ENCODE measurements at places on chromosomes 4 and X.
A peak's percentile ranks its signal among the peaks of the same experiment; 100 is the strongest.

- no peak for DNase-seq
Observed at GRCh38 chrX:24696294-24696693, 2.6 kb downstream of the POLA1 start.

DNA sequence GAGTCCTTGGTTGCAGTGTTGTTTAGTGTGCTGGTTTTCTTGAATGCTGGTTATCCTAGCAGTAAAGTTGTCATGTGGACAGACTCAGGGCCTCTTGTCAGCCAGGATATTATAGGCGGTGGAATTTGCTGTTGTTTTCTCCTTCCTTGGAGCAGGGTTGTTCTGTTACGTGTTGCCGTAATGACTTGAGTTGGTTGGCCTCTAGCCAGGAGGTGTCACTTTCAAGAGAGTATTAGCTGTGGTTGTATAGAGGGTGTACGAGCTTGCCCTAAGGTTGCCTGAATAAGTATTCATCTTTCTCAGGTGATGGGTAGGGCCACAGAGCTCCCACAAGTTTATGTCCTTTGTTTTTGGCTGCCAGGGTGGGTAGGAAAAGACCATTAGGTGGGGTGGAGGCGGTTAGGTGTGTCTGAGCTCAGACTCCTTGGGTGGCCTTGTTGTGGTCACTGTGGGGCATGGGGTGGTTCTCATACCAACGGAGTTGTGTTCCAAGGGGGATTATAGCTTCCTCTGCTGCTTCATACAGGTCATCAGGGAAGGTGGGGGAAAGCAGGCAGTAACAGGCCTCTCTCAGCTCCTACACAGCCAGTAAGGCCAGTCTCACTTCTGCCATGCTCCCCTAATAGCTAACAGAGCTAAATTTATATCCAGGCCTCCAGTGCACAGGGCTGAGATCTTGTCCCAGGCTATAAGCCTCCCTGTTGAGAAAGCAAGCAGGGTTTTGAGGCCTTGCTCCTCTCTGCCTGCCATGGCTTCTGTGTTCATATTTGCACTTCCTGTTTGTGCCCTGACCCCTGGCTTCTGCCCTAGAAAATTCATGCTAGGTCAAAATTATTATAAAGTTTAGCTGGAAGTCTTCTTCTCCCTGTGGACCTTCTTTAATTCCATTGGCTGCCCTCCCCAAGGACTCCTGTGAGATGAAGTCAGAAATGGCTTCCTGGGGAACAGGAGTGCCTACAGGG, 594.7 kb downstream of the RAPGEF2 start:
- no peak for DNase-seq

GRCh38 chr4:145785391-145786008, 105.6 kb downstream of the C4orf51 start:
- DNase-seq = no peak

DNA sequence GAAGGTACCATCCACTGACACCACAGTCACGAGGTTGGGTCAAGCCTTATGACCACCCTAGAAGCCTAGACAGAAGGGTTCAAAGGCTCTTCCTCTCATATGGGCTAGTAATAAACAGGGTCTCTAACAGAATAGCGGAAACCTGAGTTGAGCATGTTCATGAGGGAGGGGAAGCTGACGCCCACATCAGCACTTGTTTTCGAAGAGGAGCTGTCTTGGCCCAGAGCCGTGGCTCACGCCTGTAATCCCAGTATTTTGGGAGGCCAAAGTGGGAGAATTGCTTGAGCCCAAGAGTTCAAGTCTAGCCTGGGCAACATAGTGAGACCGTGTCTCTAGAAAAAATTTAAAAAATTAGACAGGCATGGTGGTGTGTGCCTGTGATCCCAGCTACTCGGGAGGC, 21.5 kb upstream of the TMSB4X start:
- DNase-seq = no peak

DNA sequence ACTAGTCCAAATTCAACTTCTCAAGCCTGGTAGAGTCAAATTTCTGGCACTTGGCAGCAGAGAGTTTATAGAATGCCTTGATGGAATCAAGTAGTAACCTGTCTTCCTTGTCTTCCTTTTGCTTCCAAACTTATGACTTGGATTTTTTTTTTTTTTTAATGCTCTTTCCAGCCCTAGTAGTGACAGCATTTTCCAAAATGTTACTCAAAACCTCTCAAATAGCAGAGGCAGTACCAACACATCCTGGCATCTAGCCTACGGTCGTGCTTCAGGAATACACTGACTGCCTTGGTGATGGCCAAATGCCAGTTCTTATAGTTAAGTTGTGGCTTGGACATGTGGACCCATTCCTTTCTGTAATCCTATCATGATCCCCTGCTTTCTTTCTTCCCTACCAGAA, 46.0 kb downstream of the GALNT7 start:
- DNase-seq = peak; percentile 14

GRCh38 chr4:74328501-74328900, 20.2 kb downstream of the EPGN start:
- DNase-seq = no peak

- DNase-seq = no peak
Observed at GRCh38 chr4:71147261-71147660, 153.8 kb downstream of the DCK start.

- DNase-seq = no peak
Observed at GRCh38 chr4:9832640-9833039, 51.2 kb downstream of the DRD5 start.

DNA sequence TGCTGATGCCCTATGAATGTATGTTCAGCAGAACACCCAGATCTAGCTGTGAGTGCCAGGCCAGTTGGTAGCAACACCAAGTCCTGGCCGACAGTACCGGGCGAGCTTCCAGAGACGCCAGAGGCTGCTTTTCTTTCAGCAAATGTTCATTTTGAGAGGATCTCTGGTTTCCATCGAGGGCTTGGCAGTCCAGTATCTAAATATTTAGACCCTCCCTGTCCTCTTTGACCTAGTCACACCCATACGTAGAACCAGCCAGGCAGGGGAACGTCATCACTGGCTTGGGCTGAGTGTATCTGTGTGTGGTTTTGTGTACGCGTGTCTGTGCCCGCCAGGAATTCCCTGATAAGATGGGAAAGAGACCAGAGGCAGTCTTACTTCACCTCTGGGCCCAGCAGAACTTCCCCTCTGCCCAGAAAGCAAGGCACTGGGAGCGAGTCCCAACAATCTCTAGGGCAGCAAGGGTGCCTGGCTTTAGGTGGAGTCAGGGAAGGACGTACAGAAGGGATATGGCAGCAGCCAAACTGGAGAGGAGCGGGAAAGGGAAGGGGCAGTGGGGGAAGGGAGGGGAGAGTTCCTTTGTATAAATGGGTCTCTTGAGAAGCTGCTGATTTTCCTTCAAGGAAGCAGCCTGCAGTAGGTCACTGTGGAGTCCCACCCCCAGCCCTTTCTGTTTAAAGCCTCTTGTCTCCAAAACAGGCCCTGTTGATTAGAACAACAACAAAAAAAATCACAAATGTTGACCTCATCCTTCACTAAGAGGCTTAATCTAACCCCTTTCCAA, 15.0 kb upstream of the ELF4 start:
- no peak for DNase-seq

- no peak for DNase-seq
Observed at GRCh38 chr4:54547299-54548097, 110.3 kb upstream of the KIT start.

GRCh38 chr4:21862917-21863316, 85.7 kb downstream of the KCNIP4 start:
- no peak for DNase-seq

DNA sequence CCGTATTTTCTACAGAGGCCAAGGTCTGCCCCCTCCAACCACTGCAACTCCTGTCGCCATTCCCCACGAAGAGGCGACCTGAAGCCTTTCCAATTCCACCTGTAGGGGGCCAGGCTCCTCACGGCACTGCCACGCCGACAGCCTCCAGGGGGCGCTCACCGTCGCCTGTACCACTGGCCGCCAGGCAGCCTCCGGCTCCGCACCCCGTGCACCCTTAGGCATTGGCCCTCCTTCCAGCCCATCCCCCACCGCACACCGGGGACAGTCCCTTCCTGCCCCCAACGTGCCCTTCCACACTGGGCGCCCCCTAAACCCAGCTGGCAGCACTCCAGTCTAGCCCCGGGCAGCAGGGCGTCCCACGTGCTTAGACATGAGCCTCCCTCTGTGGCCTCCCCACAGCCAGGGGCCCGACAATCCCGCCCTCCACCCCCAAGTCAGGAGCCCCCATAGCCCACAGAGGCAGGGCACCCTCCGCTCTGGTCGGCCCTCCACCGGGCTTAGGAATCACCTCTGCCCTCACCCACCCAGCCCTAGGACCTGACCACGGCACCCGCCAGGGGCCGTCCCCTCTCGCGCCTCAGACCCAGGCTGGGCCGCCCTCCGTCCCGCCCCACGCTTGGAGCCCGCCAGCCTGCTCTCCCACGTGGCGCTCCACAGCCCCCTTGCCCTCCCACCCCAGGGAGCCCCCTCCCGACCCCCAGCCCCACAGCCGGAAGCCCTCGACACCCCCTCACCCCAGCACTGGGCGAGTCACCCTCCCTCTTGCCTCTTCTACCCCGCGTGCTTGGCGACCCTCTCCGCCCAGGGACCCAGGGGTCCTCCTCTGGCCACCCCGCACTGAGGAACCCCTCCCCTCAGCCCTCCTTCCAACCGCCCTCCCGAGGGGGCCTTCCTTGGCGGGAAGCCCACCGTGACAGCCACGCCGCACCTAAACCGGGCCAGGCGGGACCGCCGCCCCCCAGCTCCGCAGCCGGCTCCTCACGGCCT, 711 bp downstream of the PNMA6E start:
- no peak for DNase-seq

DNA sequence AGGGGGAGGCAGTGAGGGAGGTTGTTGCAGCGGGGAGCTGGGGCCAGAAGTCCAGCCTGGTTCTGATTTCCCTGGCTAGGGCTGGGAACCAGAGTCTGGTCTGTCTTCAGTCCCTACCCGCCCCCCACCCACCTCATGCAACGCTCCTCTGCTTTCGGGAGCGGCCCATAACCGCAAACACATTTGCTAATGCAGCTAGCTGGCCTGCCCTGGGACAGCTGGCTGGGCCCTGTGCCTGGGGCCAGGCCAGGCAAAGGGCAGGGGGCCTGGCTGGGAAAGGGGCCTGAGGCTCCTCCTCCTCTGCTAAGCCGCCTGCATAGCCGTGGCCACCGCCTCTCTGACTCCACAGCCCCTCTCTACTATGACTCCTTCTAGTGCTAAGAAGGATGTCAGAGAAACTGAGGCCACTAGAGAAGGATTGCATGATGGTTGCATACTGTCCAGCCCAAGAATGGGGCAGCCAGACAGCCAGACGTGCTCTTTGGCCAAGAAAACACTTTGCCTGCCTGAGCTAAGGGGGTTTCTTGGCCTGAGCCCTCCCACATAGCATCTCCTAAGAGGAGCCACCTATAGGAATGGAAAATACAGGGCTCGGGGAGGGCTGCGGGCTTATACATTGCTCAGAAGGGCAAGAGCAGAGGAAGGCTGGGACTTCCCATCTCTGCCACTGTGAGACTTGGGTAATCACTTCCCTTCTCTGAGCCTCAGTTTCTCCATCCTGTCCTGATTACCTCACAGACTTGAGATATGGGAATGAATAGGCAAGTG, 76.9 kb downstream of the PJA1 start:
- DNase-seq = no peak

GRCh38 chrX:106802388-106803275, at the start of gene TBC1D8B:
TBC1D8B (plus strand) TSS chrX:106802673; CDS start chrX:106802854, 181 bp downstream.
- peak; percentile 82 for DNase-seq

- DNase-seq = peak; percentile 2
Observed at GRCh38 chrX:109294097-109294814, 187.6 kb downstream of the GUCY2F start.

DNA sequence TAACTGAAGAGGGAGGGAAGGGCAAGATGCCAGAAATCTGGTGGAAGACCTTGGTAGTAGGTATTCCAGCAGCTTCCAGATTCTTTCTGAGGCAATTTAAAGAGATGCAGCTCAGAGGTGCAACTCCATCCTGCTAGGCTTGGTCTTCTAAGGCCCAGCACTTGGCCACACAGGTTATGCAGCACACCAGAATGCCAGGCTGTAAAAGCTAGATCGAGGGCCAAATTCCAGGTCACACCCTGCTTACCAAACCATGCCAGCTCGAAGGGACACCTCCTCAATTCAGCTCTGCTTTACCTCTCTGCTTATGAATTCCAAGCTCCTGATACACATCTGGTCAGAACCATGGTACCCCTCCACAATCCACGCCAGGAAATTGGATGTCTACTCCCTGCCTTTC, 19.8 kb upstream of the ATXN3L start:
- no peak for DNase-seq

- DNase-seq = no peak
Observed at GRCh38 chr4:26105815-26106699, 192.0 kb downstream of the SMIM20 start.

DNA sequence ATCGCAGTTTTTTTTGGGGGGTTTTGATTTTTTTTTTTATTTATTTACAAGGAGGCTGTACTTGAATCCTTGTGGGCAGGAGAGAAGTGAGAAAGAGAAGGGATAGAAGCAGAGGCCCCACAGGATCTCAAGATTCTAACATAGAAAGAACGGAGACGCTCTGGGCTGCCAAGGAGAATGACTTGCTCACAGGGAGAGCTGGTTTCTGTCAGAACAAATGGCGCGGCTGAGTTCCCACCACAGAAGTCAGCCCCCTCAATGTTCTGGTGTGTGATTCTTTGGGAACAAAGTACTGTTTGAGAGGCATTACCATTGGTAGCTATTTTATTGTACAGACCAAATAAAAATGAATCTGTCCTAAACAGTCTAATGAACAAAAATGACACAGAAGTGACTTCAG, 80.6 kb downstream of the ATXN3L start:
- DNase-seq = no peak

- DNase-seq = peak; percentile 9
Observed at GRCh38 chr4:40745285-40745984, 4.3 kb upstream of the NSUN7 start.

GRCh38 chrX:112688242-112688641, 8.5 kb upstream of the LHFPL1 start:
- DNase-seq = no peak

DNA sequence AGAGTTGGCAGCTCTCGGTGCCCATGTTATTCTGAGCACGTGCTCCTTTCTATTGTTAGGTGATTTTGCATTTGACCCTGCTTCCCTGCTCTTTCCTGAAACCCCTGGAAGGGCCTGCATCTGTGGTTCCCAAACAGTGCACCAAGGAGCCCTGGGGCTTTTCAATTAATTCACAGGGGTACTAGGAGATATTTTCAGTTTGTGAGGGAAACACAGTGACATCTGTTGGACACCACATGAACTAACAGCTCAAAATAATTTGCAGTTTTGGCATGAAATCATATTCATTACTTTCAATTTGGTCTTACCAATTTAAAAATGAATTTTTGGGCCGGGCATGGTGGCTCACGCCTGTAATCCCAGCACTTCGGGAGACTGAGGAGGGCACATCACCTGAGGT, 156.6 kb downstream of the GATB start:
- no peak for DNase-seq

- DNase-seq = no peak
Observed at GRCh38 chrX:47266643-47267042, 33.8 kb downstream of the USP11 start.

DNA sequence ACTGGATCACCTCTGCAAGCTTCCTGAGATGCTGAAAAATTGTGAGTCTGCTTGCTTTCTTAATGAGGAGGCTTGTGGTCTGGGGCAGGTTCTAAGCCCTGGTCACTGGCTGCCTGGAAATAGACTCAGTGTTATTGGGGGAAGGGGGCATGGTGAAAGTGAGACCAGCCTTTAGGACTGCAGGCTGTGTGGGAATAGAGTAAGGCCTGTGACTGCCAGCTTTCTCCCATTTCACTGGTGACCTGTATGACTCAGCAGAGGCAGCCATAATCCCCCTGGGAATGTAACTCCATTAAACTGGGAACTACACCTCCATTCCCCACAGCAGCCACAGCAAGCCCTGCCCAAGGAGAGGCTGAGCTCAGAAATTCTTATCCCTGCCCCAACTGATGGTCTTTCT, 55.9 kb upstream of the IL15 start:
- no peak for DNase-seq

- no peak for DNase-seq
Observed at GRCh38 chr4:70903291-70903603, 1.1 kb downstream of the MOB1B start.

- DNase-seq = no peak
Observed at GRCh38 chr4:174080361-174080760, 203.1 kb downstream of the FBXO8 start.
